ENCODE measurements at places on chromosomes 11 and 22. TPM values are rescaled to one million over a fixed set of nuclear protein-coding genes. Genes with fewer than 3 reads are reported as not detected.

The EXPH5 gene
- 6.8 TPM for total RNA-seq

The PPFIBP2 gene
- 1.6 TPM for total RNA-seq

The DKK3 gene
- 54.5 TPM for total RNA-seq

The BTBD18 gene
- total RNA-seq = not detected

The GSTT2 gene
- total RNA-seq = not detected

The OR51D1 gene
- not detected for total RNA-seq

The F2 gene
- total RNA-seq = 0.17 TPM

The KCNK7 gene
- not detected for total RNA-seq

The FAM111B gene
- total RNA-seq = 16.5 TPM

The OVCH2 gene
- not detected for total RNA-seq

The HPS5 gene
- total RNA-seq = 11.5 TPM

The SLC17A6 gene
- total RNA-seq = not detected

GRCh38 chr11:120652705-120653335 is 141.3 kb downstream of the GRIK4 start:
- DNase-seq = no peak

DNA sequence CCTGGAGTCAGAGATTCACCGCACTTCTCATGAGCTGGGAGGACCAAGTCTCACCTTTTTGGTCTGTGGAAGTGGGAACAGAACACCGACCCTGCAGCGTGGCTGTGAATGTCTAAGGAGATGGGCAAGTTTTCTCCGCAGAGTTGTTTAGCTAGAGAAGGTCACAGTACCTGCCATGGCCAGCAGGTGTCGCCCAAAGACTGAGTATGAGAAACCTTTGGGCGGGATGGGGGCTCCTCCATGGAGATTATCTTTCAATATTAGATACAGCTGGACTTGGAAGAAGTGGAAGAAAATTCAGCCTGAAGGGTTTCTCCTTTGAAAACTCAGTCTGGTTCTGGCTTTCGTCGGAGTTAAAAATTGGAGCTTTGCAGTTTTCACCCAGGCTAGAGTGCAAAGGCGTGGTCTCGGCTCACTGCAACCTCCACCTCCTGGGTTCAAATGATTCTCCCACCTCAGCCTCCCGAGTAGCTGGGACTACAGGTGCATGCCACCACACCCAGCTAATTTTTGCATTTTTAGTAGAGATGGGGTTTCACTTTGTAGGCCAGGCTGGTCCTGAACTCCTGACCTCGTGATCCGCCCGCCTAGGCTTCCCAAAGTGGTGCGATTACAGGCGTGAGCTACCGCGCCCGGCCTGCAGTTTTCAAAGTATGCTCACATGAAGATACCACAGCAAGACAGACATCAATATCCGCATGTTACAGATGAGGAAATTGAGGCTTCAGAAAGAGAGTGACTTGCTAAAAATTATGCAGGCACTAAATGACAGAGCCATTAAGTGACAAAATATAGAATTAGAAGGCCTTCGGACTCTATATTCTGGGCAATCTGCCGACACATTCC is 10.7 kb upstream of the DSCAML1 start:
- no peak for DNase-seq

DNA sequence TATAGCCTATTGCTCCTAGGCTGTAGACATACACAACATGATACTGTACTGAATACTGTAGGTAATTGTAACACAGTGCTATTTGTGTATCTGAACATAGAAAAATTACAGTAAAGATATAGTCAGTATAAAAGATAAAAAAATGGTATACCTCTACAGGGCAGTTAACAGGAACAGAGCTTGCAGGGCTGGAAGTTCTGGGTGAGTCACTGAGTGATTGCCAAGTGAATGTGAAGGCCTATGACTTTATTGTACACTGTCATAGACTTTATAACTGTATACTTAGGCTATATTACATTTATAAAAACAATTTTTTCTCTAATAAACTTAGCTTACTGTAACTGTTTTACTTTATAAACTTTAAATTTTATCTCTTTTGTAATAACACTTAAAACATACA is 332.4 kb upstream of the ARHGAP42 start:
- no peak for DNase-seq

GRCh38 chr11:31218847-31219246 is 150.7 kb downstream of the DCDC1 start:
- no peak for DNase-seq

- DNase-seq = no peak
Measured at GRCh38 chr22:38235240-38235850, 33.6 kb downstream of the MAFF start.

GRCh38 chr11:124923296-124923695 is 4.2 kb downstream of the HEPN1 start:
- DNase-seq = no peak

GRCh38 chr11:117300283-117300663 is 9.1 kb downstream of the BACE1-AS start:
- no peak for DNase-seq

DNA sequence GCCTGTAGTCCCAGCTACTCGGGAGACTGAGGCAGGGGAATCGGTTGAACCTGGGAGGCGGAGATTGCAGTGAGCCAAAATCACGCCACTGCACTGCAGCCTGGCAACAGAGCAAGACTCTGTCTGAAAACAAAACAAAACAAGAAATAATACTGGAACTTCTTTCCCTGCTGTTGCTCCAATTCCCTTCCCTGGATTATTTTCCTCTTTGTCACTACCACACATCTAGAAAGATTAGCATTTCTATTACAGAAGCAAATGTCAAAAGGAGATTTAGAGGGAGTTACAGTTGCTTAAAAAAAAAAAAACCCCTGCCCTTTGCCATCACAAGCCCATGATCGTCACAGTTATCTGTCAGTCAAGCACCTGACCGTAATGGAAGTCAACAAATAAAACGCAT is 17.7 kb upstream of the SCGB1D1 start:
- no peak for DNase-seq

GRCh38 chr11:71519546-71519945 is 7.5 kb upstream of the KRTAP5-7 start:
- DNase-seq = no peak

DNA sequence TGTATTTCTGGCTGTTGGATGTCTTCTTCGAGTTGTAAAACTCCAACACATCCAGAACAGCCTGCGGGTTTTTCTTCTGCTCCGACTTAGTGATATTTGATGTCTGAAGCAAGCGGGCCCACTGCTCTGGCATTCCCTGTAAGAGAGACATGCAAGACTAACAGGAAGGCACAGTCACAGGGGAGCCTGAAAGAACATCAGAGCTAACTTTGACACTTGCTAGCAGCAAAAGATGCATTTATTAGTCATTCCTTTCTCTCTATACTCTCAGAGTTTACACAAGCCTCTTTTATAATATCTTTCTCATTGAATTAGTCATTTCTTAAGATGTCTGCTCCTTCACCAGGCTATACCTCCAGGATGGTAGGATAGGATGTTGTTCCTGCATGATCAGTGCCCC is 77.8 kb upstream of the GDPD4 start:
- no peak for DNase-seq

GRCh38 chr11:106986261-106986660 is 32.0 kb downstream of the GUCY1A2 start:
- DNase-seq = no peak

DNA sequence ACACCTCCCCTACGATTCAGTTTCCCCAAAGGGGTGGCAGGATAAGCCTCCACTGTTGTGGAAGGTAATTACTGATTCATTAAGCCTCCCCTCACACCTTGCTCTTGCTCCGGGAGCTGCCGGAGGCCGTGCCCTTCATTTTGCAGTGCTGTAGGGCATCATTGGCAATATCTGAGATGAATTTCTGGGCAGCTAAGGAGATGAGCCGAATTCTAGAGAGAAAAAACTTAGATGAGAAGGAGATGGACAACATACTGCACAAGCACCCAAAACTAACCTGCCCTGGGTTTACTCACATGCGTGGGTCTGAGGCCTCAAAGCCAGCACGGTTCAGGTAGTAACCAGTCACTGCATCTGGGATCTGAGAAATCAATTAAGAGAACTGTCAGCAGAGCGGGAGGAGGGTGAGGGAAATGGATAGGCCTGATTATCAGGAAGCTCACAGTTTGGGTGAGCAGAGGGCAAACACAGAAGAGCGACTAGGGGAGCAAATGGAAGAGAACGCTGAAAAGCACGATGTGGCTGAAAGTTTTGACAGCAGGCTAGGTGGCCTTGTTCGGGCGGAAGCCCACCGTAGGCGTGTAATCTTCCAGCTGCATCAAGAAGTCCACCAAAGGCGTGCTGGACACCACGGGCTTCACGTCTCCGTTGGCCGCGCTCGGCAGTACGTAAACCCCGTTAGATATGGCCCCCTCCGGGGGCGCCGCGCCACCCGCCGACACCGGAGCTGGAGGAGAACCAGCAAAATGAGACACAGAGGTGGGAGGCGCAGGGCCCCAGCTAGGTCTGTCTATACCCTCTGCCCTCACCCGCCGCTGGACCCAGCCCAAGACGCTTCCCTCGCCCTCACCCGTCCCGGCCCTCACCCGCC is 689 bp downstream of the TAF10 start:
- DNase-seq = no peak

GRCh38 chr11:61297746-61298145 is 2.6 kb upstream of the VWCE start:
- peak; percentile 88 for DNase-seq

DNA sequence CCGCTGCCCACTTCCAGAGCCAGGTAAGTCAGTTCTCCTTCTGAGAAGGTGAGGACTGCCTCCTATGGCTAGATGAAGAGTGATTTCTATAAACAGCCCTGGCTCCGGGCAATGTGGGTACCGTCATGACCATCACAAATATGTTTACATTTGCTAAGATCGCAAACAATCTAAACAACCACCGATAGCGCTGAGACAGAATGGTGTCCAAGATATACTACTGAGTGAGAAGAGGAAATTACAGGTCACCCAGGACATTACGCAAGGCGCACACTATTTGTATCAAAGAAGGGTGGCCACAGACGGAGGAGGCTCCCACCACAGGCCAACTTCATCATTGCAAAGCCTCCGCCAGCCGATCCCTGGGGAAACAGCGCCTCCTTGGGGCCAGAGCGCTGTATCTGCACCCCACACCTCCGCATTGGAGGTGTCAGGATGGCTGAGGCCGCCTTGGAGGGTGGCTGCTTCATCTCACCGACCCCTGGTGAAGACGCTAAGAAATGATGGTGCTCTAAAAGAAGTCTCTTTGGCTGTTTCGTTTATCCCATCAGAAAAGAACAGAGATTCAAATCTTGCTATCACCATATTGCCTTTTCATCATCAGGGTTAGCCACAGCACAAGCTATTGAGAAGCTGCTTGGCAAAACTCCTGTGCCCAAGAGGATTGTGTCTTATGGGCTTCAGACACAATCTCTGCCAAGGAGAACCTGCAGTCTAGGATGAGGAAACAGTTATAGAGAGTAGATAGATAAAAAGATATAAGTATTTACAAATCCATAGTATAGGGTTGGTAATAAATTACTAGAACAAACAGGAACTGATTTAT is 12.3 kb upstream of the ASRGL1 start:
- DNase-seq = no peak

DNA sequence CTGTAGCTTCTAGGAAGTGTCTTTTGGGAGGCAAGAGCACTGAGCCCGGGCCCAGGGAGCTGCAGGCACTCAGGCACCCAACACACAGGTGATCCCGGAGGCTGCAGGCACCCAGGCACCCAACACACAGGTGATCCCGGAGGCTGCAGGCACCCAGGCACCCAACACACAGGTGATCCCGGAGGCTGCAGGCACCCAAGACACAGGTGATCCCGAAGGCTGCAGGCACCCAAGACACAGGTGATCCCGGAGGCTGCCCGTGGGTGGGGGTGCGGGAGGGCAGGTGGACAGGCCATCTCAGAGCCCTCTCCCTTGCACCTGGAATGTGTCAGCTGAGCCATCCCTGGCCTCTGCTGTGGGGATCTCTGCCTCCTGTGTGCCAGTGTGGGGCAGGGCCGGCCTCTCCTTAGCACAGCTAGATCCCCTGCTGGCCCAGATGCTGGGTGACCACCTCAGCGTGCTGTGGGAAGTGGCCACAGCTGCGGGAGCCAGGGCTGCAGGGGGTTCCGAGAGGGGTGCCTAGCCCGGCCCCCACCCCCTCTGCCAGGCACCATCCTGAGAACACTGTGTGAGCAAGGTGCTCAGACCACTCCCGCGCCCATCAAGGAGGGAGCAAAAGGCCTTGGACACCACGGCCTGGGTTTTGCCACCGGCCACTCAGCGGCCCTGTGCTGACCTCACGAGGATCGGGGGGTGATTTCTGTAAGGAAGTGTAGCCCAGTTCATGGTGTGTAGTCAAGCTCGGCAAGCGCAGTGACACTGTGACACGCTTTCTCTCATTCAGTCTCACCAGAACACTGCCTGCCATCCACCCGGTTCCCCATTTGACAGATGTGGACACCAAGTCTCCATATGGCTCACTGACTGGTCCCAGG is 14.2 kb downstream of the MRGPRG start:
- DNase-seq = no peak

- peak; percentile 73 for DNase-seq
Measured at GRCh38 chr11:17267576-17267975, 9.0 kb upstream of the NUCB2 start.

GRCh38 chr11:45713573-45713972 is 48.2 kb upstream of the CHST1 start:
- DNase-seq = no peak

DNA sequence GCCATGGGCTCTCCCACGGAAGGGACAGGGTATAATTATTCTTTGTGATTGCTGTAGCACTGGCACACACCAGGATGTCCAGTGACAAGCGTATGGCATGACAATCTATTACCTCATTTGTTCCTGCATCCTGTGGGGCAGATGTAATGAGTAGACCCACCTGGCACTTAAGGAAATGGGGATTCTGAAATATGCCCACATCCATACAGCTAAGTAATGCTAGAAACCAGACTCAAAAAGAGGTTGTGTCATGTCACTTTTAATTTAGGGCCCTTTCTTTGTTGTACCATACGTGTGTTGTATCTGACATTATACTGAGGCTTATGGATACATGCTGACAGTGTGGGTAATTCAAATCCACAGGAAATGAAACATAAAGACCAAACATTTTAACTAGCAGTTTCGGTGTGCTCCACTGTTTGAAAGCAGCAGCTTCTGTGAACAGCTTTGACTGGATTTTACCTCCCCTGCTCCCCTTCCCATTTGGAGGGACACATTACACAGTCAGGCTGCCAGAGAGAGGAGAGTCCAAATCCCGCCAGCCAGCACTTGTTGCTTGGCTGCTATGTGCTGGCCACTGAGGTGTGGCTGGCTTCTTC is 21.2 kb downstream of the GRAMD1B start:
- DNase-seq = no peak

- no peak for DNase-seq
Measured at GRCh38 chr22:36977947-36978660, 41.1 kb downstream of the TST start.
